Mesothelial cell of epicardium (in vitro differentiated cells): ENCODE measurements at places on chromosomes 11 and 22.

- DNase-seq = no peak
Measured at GRCh38 chr11:5684036-5684645, 733 bp downstream of the TRIM5 start.

GRCh38 chr11:17229481-17230152, 21.8 kb upstream of the PIK3C2A start:
- no peak for DNase-seq

- no peak for DNase-seq
Measured at GRCh38 chr11:13114566-13115379, 105.7 kb downstream of the RASSF10 start.

DNA sequence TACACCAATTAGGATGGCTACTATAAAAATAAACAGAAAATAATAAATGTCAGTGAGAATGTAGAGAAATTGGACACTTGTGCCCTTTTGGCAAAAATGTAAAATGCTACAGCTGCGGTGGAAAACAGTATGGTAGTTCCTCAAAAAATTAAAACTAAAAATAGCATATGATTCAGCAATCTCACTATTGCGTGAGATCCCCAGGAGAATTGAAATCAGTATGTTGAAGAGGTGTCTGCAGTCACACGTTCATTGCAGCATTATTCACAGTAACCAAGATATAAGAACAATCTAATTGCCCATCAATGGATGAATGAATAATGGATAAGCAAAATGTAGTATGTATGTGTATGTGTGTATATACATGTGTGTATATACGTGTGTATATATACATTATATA, 6.8 kb downstream of the OR52N2 start:
- no peak for DNase-seq

- DNase-seq = no peak
Measured at GRCh38 chr11:126581871-126582648, 226.6 kb downstream of the ST3GAL4 start.

- no peak for DNase-seq
Measured at GRCh38 chr11:26053966-26054365, 278.0 kb upstream of the ANO3 start.

- no peak for DNase-seq
Measured at GRCh38 chr22:28980326-28980725, 81.3 kb downstream of the C22orf31 start.

DNA sequence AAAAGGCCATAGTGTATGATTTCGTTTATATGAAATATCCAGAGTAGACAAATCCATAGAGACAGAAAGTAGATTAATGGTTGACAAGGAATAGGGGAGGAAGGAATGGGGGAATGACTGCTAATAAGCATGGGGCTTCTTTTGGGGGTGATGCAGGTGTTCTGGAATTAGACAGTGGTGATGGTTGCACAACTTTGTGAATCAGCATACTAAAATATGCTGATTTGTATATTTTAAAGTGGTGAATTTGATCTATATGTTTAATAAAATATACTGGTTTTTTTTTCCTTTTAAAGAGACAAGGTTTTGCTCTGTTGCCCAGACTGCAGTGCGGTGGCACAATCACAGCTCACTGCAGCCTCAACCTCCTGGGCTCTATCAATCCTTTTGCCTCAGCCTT, 6.5 kb upstream of the HORMAD2 start:
- no peak for DNase-seq

- no peak for DNase-seq
Measured at GRCh38 chr11:44781655-44782054, 54.9 kb downstream of the TSPAN18 start.

- no peak for DNase-seq
Measured at GRCh38 chr11:34633990-34634693, 13.2 kb downstream of the EHF start.

DNA sequence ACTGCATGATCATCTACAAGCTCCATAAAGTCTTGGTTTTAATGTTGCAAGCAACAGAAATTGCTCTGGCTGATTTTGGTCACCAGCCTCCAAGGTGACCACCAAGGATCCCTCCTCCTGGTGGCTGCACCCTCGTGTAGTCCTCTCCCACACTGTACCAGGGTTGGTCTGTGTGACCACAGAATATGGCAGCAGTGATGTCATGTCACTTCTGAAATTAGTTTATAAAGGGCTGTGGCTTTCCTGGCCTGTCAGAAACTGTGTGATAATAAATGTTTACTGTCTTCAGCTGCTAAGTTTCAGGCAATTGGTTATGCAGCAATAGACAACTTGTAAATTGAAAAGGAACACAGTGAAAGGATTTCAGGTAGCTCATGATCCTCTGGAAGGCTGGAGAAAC, 5.3 kb upstream of the PRDM11 start:
- no peak for DNase-seq
